ENCODE measurements at places on chromosomes 11 and 22.

DNA sequence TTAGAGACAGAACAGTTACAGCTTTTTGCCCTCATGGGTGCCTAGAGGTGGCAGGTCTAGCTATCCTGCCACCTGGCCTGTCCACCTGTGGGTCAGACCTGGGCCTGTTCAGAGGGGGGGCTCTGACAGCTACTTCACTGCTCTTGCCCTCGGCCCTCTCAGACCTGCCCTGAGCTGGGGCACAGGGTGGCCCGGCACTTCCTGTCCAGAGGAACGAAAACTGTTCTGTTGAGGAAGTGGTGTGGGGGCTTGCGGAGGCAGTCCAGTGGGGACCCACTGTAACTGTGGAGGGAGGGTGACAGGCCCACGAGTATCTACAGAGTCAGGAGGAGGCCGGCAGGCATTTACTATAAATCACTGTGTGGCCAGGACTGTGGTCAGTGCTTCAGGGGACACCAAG lies 16.2 kb downstream of the TESMIN start:
- no peak for DNase-seq

DNA sequence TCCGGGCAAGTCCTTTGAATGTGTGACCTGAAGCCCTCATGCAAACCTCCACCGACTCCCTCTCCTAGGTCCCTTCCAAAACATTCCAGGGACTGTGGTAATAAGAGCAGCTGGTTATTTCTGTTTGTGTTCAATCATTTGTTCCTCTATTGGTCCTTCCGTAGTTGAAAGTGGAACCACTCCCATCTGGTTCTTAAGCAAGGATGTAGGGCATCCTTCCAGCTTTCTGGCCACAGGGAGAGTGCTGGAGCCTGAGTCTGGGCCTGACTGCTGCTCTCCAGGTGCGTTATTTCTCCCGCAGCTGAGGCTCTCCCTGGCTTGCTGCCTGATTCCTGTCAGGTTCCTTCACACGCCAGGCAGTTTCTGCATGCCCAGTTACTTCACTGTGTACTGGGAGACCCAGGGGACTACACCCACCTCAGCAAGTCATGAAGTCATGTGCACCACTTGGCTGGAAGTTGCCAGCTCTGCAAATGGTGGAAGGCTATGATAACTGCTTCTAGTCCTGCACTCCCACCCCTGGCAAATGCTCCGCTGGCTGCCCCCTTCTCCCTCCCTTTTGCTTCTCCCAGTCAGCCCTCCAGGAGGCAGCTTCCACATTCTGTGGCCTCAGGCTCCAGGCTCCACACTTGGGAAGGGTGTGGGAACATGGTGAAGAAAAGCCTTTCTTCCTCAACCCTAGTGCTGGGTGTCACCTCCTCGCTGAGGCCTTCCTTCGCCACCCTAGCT lies 4.0 kb upstream of the ALX4 start:
- no peak for DNase-seq

DNA sequence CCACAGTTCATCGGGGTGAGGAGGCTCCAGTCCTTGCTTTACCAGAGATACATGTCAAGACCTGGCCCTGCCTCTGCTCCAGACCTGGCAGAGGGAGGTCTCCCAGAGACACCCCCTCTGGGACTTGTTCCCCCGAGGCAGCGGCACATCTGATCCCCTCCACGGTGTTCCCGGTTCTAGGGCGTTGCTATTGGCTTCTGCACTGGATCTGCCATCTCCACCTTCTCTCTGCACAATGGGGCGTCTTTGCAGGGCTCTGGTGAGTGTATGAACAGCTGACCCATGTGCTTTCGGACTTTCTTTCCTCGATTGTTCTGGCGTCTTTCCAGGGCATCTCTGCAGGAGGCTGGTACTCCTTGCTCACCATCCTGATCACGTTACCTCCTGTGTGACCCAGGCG lies 930.4 kb downstream of the TBC1D22A start:
- no peak for DNase-seq

GRCh38 chr22:18058371-18059093 lies 19.3 kb upstream of the PEX26 start:
- no peak for DNase-seq

GRCh38 chr11:1628506-1629325 lies 859 bp upstream of the KRTAP5-5 start:
- DNase-seq: peak; percentile 90

DNA sequence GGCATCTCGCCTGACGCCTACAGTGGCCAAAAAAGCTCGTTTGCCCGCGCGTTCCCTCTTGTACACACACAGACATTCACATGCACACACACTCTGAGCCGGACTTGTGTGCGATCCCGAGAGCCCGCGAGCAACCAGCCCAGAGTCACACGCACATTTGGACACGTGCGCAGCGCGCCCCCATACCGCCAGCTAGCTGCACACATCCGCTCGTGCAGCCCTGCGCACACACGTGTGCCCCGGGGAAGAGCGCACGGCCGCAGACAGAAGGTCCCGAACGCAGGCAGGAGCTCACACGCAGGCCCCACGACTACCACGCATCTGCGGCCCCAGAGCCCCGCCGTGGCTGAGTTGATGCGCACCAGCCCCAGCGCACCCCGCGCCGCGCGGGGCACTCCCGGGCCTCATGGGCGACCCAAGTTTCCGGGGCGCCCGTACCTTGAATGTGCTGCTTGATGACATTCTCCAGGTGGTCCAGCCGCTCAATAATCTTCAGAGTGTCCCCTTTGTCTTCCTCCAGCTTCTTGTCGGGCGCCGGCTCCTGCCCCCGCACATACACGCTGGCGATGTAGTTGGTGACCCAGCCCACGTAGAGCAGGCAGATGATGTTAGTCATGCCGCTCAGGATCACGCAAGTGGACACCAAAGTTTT lies 758 bp downstream of the GALNT18 start:
- DNase-seq: peak; percentile 35

DNA sequence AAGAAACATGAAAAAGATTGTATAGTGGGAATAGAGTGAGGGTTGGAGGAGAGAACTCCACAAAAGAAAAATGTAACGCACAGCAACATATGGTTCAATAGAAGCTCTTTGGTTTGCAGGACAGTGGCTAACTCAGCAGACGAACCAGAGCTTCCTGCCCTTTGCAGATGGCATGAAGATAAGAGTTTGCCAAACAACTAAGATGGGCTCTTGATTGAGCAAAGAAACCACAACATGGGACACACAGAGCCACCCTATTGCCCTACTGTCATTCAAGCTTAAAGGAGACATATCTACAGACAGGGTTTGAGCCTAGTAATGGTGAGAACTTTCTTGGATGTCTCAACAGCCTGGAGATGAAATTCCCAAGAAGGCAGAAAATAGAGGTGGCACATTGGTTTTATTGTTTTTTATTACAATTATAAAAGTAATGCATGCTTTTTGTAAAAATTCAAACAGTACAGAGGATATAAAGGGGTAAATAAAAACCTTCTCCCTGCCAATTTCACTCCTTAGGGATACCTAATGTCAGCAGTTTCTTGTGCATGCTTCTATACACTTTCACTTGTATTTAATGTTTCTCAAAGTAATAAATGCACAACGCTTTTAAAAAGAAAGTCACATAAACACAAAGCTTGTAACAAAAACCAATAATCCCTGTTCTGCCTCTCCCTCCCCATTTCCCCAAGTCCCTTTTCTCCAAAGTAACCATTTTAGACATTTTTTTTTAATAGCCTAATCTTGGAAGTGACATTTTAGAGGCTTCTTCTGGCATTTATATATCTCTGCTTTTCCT lies 63.7 kb downstream of the COPB1 start:
- DNase-seq: no peak

DNA sequence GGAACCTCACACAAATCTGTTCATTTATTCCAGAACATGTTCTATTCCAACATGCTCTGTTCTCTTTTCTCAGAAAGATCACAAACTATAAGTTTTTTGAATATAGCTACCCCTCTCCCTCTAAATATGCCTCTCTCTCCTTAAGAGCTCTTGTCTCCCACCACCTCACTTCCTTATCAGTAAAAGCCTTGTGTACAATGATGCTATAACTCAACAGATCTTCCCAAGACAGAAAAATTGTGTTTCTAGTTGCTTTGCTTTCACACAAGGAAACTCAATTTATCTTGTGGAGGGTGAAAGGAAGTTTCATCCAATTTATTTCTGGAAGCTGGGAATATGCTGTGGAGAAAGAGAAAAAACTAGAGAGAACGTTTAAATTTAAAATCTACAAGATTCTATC lies 64.4 kb downstream of the FAM76B start:
- no peak for DNase-seq

- DNase-seq: peak; percentile 81
These were observed 8.2 kb downstream of the UPB1 start for GRCh38 chr22:24503137-24503842.

DNA sequence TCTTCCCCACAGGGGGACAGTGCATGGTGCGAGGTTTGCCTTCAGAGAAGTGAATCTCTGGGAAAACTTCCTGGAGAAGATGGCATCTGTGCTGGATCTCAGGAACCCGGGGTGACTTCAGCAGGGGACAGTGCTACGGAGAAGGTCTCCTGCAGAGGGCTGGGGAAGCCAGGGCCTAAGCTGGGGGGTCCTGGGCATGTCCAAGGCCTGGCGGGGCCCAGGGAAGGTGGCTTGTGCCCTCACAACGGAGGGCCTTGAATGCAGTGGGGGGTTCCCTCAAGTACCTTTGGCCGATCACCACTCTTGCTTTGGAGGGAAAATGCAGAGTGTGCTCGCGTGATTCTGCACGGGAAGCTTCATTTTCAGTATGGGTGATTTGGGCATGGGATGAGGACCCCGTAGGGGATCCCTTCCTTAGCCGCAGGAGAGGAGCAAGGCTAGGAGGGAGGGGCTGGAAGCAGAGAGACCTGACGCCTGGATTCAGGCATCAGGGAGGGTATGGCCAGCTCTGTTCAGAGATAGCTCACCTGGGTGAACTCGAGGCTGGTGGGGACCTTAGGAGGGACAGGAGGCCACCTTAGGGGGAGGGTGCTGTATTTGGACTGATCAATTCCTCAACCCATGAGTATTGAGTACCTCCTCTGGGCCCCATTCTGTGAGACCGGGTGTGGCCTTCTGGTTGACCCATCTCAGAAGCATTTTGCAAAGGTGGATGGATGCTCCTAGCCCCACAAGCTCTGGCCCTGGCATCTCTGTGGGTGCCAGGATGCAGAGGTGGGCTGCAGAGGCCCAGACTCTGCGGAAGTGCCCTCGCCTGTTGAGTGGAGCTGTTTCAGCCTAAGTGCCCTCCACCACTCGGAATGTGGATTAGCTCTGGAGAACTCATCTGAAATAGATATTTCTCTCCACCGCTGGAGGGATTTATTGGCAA lies 529.4 kb downstream of the TBC1D22A start:
- no peak for DNase-seq

- no peak for DNase-seq
These were observed 12.4 kb downstream of the OR51B6 start for GRCh38 chr11:5363679-5364078.

- DNase-seq: no peak
These were observed 190.9 kb upstream of the SORL1-AS1 start for GRCh38 chr11:121643479-121644186.

DNA sequence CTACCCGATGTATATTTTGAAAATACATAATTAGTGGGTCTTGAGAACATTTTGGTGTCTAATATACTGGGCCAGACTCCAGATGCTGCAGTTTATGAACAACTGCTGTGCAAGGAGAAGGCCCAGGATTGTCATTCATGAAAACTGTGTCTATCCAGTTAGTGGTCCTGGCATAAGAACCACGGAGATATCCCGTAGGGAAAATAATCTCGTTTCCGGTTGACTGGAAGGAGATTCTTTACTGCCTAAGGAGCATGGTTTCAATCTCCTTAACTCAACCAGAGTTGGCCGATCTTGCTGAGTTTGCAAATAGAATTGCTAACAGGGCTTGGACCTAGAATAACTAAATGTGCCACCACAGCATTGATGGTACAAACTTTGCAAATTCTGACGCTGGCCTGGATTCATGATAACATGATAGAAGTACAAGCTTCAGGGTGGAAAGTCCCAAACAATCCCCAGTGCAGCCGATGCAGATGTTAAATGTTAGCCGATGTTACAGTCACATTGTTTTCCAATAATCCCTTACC lies 4.6 kb upstream of the RTCB start:
- no peak for DNase-seq

DNA sequence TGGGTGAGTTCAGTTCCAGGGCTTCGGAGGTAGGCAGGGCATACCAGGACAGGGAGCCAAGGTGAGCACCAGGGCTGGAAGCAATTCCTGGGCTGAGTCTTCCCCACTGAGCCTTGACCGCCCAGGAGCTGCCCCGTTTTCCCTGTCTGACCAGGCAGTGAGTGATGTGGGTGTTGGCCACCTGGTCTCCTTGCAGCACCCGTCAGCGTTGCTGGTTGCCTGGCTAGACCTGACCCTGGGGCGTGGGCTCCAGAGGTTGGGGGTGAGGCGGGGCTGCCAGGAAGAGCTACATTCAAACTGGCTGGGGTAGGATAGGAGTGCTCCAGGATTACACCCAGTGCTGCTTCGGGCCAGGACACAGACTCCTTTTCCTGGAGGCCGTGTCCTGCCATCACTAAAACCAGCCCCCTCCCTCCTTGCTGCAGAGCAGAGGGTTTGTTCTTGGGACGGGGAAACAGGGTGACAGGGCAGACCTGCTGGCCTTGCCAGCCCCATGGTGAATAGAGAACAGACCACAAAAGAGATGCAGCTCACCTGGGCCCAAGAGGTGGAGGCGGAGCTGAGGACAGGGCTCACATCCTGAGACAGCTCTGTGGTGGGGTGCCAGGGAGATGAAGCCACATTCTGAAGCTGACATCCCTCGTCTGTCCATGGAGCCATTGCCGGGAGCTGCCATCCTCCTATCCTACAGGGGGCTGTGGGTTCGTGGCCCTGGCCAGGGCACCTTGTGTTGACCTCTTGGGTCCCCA lies 14.2 kb downstream of the INCENP start:
- DNase-seq: no peak

DNA sequence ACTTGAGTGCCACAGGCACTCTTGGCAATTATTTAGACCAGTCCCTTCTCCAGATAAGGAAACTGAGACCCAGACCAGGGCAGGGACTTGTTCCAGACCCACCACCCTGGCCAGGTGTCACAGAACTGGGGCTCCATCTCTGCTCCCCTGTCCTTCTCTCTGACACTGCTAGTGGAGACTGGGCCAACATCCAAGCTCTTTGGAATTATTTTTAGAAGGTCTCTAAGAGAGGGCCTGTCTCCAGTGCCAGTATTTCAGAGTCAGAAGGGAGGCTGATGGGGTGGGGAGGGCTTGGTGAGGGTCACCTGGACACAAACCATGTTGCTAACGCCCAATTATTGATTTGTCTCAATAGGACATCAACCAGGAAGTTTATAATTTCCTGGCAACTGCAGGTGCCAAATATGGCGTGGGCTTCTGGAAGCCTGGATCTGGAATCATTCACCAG lies 32.7 kb downstream of the POLR3H start:
- DNase-seq: no peak

DNA sequence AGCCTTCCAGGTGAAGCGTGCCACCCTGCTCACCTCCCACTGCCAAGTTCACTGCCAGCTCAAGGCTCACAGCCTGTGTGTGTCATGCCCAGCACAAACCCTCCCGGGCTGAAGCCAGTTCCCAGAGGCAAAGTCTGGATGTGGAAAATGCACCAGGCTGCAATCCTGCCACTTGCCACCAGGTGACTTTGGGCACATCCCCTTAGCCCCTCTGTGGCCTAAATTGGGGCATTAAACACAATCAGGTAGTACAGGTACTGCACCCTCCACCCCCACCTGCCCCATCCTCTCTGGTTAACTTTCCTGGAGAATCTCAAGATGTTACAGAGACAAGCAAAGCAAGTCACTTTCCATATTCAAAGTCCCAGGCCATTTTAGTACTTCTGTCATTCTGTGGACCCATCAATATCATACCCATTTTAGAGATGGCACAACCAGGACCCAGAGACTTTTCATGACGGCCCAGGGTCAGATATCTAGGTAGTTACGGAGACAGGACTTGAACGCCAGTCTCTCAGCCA lies 1.8 kb upstream of the RASD2 start:
- DNase-seq: peak; percentile 55

GRCh38 chr11:126328938-126329643 lies 25.2 kb downstream of the DCPS start:
- DNase-seq: no peak

- no peak for DNase-seq
These were observed 4.3 kb downstream of the VSIG10L2 start for GRCh38 chr11:125950178-125950490.
